GM04504 (cell line): ENCODE measurements at places on chromosomes 16 and 17.
A peak's percentile ranks its signal among the peaks of the same experiment; 100 is the strongest.

- no peak for DNase-seq
These were observed 167.9 kb upstream of the GSE1 start for GRCh38 chr16:85445064-85445778.

DNA sequence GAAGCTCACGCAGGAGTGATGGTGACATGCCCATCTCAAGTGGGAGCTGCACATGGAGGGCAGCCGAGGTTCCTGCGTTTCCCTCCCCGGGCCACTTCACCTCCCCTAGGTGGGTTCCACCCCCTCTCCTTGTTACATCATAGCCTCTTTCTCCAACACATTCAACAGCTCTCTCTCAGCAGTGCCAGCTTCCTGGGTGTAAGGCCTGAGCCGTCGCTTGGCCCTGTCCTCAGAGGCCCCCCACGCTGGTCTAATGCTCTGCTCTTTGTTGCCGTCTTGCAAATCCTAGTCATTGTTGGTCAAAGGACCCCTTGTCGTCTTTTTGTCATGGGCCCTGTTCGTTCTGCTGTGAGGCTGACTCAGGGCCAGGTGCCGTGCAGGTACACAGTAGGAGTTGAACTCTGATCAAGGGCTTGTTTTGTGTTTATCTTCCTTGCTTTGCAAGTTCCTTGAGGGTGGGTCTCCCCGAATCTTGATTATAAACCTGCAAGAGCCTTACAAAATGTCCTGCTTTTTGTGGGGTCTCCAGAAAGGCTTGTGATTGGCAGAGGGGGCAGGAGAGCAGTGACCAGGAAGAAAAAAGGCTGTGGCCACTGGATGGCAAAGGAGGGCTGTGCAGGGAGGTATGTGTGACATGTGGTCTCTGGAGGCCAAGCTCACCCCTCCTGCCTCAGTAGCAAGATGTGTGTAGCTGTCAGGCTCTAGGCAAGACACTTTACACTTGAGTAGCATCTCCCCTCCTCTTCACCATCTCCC lies 136.6 kb downstream of the CCDC182 start:
- DNase-seq = no peak

GRCh38 chr17:41648411-41649195 lies 24.2 kb upstream of the KRT17 start:
- DNase-seq = peak; percentile 56

DNA sequence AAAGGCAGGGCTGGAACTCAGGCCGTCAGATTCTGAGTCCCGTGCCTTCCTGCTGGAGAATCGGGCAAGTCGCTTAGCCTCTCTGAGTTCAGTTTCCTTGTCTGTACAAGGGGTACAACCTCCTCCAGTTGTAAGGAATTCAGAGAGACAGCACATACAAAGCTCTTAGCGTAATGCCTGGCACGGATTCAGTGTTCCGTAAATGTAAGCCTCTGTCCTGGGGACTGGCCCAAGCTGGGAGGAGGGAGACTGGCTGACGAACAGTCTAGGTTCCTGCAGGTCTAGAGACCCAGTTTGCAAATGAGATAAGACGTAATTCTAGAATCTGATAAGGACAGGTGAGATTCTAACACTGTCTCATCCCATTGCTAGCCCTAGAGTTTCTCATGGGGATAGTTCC lies 9.9 kb downstream of the METTL22 start:
- DNase-seq = no peak

GRCh38 chr16:180101-180675 lies at the start of gene HBQ1:
TSS of gene HBQ1 (plus strand) at chr16:180459. CDS start at chr16:180487, 28 bp downstream.
- no peak for DNase-seq

DNA sequence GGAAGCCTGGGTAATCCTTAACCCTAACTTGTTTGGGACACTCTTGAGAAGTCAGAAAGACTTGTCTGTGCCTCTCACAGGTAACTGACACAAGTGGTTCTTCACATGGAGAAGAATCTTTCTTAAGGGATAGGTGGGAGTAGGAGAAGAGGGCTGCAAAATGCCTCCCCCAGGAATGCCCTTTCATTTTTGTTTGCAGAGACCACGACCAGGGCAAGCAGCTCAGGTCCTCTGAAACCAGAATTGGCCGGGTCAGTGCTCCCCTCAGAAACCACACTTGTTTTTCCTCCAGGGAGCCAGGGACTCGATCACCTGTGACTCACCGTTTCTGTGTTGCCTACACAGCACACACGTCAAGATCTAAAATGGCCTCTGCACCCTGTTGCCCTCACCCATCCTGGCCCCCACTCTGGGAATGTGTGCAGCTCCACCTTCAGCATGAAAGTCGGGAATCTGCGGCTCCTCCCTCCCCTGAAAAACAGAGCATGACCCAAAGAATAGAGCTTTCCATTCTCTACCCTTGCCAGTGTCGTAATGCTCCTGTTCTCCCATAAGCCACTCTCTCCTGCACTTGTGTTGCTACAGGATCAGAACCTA lies 36.1 kb downstream of the HNF1B start:
- no peak for DNase-seq

- no peak for DNase-seq
These were observed 17.8 kb downstream of the STX8 start for GRCh38 chr17:9557857-9558256.

DNA sequence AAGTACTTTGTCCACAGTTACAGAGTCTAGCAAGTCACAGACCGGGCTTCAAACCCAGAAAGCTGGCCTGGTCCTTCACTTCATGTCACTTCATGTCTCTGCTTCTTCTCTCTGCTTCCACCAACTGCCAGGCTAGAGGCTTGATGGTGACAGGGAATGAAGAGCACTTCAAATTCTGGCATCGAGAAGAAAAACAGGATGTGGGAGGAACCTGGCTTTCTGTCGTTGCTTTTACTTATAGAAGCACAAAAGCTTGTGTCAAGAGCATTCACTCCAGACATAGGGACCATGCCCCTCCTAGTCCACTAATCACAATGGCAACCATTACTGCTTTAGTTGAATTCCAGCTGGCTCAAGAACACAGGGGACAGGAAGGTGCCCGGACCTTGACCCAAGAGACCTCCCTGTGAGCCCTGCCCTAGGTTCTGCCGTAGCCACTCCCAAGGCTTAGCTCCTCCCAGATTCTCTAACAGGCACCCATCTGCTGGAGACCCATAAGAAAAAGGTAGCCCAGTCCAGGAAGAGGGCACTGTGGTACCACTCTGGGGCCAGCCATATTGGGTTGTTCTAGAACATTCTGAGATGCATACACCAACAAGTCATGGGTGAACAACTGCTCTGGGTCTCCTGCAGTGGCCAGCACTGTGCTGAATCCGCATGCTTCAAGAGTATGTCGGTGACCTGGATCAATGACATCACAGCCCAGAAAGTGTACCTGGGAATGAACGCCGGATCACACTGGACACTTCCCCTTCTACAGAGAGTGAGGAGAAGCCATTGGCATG lies 181.8 kb downstream of the C16orf95 start:
- no peak for DNase-seq
